NT2/D1 (cell line): ENCODE measurements at places on chromosomes 7 and 10.

DNA sequence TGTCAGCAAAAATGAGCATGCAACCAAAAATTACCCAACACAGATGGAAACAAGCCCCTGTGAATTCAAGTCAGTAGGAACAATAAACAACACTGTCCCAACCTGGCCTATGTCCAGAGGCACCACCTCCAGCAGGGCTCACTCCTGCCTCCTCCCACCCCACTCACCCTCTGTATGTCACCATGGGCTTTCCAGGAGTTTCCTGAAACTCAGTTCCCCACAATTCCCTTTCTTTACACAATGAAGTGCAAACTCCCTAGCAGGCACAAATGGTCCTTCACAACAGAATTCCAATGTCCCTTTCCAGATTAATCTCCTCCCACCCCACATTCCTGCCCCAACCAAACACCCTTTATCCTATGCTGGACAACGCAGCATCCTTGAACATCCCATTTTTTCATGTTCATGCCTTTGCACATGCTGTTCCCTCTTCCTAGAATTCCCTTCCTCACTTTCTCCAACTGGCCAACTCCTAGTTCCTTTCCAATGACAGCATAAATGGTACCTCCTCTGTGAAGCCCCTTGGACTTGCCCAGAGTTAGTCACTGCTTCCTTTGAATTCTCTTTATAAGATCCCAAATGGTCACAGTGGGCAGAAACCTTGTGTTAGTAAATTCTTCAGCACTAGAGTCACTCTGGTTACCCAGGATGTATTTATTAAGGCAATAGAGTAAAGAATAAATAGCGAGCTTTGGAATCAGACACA is 157.5 kb downstream of the SLIT1 start:
- DNase-seq, result no peak

GRCh38 chr7:141128931-141129330 is 55.1 kb downstream of the TMEM178B start:
- no peak for DNase-seq

DNA sequence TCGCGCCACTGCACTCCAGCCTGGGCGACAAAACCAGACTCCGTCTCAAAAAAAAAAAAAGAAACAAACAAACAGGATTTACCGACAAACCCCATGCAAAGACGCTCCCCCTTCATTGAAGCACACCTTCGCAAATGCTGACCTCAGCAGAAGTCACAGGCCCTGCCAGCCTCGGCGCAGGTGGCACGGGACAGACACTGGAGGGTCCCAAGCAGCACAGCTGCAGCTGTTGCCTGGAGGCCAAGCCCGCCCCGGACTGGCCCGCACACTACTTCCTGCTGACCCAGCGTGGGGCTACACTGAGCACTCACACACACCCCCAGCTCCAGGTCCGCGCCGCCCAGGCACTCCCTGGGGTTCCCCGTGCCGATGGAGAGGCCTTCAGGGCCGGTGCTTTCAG is 31.2 kb downstream of the SNX8 start:
- DNase-seq, result no peak

DNA sequence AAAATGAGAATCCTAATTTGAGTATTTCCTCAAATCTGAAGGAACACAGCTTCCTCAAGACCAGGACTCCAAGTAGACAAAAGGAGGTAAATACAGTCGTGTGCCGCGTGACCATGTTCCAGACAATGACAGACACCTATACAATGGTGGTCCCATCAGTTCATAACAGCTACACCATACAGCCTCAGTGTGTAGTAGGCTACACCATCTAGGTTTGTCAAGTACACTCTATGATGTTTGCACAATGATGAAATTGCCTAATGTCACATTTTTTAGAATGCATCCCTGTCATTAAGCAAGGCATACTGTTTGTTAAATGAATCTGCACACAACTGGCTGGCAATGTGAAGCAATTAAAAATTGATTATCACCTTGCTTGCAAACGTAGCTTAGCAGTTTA is 107.9 kb downstream of the PROSER2 start:
- no peak for DNase-seq

GRCh38 chr10:11024596-11024995 is 6.9 kb downstream of the CELF2 start:
- DNase-seq, result no peak

GRCh38 chr7:91165006-91165845 is 99.0 kb upstream of the FZD1 start:
- DNase-seq, result no peak

GRCh38 chr10:82574081-82574480 is 699.1 kb downstream of the NRG3 start:
- no peak for DNase-seq

DNA sequence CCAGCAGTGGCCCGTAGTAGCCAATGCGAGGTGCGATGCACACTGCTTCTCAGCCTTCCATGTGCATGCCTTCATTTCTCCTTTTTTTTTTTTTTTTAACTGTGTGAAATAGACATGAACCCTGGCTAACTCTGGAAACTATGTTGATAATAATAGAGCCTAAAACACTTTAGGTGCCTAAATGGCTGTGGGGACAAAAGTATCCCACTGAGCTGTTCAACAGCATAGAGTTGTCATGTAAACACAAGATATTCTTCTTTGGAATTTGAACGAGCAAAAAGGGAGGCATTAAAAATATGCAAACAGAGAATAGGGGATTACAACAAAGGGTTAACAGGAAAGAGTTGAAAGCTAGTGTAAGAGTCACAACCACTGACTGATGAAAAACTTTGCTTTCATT is 162.1 kb upstream of the NOBOX start:
- DNase-seq, result peak; percentile 30

- no peak for DNase-seq
Observed at GRCh38 chr10:90988024-90988423, 67.1 kb upstream of the ANKRD1 start.
